ENCODE measurements at places on chromosomes 16 and 17. TPM values are rescaled to one million over a fixed set of nuclear protein-coding genes. Genes with fewer than 3 reads are reported as not detected.
A peak's percentile ranks its signal among the peaks of the same experiment; 100 is the strongest.

DNA sequence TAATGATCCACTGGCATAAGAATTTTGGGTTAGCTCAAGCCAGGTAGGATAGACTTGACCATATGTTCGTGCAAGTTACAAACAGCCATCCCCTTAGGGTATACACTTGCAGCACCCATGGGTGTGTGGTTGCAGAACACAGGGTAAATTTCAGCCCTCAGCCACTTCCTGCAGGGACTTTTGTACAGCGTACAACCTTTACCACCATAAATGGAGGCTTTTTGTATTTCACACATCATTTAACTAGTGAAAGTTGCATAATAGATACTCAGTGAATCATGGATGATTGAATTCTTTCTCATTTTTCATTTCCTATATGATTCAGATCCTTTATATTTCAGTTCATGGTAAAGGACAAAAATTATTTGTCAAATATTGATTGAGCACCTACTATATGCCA lies 473.9 kb downstream of the CDH13 start:
- no peak for DNase-seq

DNA sequence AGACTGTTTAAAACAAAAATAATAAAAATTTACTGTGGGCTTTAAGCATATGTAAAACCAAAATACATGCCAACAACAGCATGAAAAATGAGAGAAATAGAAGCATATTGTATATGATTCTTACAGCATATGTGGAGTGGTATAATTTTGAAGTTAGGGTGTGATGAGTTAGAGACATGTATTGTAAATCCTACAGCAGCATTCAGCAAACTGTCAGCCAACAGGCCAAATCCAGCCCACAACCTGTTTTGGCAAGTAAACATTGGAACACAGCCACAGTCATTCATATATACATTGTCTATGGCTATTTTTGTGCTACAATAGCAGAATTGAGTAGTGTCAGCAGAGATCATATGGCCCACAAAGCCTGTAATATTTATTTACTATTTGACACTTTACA lies 42.3 kb downstream of the ZNF18 start:
- no peak for DNase-seq

DNA sequence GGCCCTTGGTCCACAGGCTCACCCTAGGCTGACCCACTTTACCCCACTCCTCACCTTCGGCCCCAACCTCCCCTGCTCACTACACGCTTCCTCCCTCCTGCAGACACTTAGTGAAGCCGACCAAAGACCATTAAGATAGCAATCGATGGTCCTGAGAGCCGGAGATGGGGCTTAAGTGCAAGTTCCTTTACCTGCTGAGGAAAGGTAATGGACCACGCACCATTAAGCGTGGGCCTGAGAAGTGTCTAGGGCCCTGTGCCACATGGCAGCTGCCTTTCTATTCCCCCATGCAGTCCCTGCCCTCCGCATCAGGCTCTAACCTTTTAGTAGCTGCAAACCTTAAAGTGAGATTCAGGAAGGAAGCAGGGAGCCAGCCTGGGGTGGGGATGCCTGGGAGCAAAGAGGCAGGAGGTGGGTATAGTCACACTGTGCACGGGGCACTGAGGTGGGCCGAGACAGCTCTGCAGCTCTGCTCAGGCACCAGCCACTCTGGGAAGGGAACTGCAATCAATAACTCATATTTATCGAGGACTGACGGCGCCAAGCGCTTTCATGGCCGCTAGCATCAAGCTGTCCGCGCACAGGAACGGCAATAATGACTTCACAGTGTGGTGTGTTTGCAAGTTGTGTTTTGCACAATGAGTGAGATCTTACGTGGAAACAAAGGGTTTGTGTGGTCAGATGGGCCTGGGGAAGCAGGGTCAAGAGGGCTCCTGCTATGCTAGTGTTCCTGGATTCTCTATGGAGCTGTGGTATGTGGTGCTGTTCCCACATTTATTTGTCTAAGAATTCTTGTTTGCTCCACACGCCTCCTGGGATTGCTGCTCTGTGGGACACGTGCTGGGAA lies 84.9 kb upstream of the CDC42EP4 start:
- no peak for DNase-seq

GRCh38 chr17:28702026-28702751 lies 9.5 kb downstream of the PROCA1 start:
- DNase-seq, result no peak

DNA sequence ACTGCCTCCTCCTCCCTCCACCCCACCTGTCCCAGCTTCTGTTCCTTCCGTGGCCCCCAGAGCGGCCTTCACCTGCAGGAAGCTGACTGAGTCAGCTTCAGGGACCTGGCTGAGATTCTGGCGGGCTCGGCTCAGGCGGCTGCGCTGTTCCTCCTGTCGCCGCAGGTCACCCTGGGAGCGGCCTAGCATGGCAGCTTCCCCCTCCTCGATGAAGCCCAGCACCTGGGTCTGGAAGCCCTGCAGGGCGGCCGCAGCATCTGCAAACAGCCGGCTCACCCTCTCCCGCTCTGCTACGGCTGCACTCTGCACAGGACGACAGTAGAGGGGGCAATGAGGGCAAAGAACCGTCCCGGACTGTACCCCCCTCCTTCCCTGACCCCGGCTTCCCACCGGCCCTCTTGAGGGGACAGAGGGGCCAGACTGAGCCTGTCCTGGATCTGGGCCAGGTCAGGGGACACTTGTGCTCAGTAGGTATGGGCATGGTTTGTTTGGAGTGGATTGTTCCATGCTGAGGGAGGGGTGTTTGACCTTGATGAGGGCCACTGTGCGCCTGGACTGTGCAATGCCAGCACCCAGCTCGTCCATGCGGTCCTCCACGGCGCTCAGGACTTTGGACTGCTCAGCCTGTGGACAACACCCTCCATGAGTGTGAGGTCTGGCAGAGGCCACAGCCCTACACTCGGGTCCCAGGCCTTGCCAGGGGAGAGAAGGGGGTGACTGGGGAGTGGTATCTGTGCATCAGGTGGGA lies 2.0 kb downstream of the TRIM47 start:
- DNase-seq, result peak; percentile 50

The ATP1B2 gene
- 0.92 TPM for total RNA-seq

The CD300LB gene
- 0.31 TPM for total RNA-seq

The SKAP1 gene
- 0.41 TPM for total RNA-seq

Data from tongue (tissue), 3 donors.